Iris pigment epithelial cell (primary cell): ENCODE measurements at places on chromosomes 11 and 22.

DNA sequence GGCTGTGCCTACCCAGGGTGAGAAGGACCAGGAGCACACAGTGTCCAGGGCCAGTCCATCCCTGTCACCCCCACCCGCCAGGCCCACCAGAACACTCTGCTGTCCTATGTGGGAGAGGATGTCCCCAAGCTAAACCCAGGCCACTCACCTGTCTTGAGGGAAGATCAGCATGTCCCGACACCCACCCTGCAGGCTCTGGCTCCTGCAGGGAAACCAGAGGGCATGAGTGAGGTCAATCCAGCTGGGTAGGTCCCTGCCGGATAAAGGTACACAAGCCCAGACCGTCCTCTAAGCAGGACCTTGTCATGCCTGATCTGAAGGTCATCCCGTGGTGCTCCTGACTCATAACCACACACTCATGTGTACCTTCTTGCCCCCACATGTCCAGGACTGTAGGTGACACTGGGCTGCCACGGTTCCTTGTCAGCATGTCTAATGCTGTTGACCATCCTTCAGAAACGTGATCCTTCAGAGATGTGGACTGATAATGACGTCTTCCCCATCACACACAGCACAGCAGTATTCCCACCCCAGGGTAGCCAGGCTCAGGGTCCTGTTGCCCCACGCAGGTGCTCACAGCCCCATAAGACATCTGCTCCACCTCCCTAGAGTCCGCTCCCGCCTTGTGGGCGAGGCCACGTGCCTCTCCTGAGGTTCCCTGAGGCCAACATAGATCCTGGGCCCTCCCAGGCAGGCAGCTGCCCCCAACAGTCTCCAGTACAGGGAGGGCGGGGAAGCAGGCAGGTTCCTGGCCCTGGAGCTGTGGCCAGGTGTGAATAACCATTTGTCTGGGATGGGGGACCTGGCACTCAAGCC is 6.1 kb downstream of the ARVCF start:
- DNase-seq = no peak

DNA sequence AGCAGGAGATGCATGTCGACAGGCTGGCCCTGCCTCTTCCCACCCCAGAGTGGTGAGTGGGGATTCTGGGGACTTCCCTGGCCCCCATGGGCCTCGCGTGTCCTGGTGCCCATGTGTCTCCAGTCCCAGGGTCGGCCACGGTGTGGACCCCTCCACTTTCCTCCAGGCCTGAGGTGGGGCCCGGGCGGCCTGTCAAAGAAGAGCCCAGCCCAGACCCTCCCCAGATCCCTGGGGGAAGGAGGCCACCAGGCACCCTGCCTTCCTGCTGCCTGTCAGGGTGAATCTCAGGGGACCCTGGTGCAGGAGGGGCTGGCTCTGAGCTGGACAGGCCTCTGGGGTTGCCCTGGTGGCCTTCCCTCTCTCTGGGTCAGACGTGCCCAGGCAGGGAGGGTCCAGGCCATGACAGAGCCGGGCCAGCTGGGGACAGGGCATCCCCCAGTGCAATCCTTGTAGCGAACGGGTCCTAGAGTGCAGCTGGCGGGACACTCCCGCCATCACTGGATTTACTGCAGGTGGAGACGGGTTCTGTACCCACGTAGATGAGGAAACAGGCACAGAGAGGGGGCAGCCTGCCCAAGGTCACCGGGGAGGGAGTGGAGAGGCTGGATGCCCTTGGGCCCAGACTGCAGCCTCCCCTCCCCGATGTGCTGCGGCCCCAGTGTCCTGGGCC is 13.5 kb upstream of the MUC6 start:
- DNase-seq = no peak

- no peak for DNase-seq
Measured at GRCh38 chr22:30198152-30198825, 48.3 kb downstream of the LIF start.

- DNase-seq = peak; percentile 73
Measured at GRCh38 chr11:84316866-84317555, 1030.8 kb upstream of the CCDC90B start.

DNA sequence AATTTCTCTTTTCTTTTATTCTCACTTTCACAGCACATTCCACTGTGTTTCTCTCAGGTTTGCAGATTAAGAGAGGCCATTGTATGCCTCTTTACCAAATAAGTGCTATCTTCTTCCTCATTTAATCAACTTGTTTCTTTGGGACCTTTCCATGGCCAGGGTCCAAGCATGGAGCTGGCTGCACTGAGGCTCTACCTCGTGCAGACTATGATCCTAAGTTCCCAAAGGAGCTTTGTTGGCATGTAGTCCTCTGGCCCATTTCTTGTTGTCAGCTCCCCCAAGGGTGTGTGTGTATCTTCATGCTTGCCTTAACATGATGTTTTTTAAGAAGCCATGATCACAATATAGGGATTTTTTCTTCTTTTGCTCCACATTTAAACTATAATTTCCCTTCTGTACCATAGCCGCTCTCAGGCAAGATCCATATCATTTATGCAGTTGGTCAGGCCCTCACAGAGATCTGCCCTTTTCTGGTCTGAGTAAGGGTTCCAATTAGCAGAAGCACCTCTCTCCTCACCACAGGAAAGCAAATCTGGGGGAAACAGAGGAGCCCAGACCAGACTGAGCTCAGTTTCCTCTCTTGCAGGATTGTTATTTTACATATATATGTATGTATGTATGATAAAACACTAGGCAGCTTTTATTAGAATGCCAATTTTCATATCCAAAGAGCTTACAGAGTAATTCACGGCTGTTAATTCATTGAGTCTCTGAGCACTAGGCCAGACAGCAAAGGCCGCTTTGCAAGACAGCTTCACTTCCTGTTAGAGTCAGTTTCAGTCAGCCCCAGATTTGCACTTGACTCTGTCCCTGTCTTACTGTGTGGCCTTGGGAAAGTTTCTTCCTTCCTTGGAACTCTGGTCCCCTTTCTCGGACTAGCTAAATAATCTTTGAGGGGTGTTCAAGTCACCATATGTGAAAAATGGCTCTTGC is 34.3 kb downstream of the CYB5R2 start:
- DNase-seq = no peak

DNA sequence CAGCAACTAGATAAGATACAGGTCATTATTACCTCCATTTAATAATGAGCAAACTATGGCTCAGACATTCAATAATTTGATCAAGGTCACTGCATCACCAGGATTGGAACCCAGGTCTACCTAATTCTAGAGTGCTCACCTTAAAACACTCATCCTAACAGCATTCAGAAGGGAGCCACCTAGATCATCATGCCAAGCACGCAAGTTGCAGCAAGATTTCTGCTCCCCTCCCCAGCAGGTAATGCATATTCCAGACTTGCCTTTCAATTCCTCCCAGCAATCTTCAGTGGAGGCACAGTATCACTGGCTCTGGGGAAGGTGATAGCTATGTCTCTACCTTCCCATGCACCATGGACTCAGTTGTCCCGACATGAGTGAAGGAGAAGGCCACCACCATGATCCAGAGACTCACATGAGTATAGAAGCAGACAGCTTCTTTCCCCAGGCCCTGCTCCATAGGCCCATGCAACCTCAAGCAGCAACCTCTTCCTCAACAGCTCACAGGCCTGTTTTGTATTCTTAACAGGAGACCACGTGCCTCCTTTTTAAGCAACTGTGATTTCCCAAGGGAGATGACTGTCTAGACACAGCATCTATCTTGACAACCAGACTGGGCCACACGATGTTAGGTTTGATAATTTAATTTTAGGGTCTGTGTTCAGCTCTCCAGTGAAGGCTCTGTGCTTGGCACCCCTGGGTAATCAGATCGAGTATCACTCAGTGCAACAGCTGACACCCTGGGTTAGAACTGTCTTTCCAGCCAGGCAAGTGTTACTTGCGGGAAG is 36.4 kb downstream of the RAB30 start:
- DNase-seq = no peak

DNA sequence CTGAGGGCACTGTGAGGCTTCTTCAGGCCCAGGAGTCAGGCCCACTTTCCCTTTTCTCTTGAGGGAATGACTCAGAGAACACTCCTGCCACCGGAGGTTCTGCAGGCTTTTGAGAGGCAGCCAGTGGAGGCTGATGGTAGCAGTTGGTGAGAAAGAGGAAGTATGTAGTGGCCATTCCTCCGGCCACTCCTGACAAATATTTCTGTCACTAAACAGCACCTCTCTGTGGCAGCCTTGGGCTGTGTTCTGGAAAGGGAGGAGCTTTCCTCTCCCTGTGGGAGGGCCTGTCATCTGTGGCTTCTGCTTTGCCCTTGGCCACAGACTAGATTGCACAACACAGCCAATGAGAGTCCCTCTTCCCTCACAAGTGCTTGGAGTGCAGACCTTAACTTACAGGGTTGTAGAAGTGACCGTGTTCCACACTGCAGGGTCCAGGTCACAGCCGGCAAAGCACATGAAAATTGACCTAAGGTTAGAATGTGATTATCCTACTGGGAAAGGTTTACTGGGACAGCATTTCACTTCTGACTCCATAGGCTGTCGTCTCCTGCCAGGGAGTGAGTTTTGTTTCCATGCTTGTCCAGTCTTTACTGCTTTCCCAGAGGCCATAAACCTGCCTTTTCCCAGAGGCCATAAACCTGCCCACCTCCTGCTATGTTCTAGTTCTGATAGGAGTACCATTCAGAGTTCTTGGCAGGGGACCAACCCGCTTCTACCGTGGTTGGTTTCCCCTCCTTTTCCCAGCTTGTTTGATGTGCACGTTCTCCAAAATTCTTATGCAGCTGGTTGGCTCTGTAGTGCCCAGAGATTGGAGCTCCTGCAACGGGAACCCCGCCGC is 33.3 kb downstream of the MARK2 start:
- DNase-seq = peak; percentile 91

DNA sequence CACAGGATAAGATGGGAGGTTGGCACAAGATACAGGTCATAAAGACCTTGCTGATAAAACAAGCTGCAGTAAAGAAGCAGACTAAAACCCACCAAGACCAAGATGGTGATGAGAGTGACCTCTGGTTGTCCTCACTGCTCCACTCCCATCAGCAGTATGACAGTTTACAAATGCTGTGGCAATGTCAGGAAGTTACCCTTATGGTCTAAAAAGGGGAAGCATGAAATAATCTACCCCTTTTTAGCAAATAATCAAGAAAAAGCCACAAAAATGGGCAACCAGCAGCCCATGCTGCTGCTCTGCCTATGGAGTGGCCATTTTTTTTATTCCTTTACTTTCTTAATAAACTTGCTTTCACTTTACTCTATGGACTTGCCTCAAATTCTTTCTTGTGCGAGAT is 8.7 kb upstream of the PIWIL4 start:
- DNase-seq = no peak

- peak; percentile 30 for DNase-seq
Measured at GRCh38 chr11:18987454-18988231, 48.4 kb upstream of the MRGPRX1 start.

DNA sequence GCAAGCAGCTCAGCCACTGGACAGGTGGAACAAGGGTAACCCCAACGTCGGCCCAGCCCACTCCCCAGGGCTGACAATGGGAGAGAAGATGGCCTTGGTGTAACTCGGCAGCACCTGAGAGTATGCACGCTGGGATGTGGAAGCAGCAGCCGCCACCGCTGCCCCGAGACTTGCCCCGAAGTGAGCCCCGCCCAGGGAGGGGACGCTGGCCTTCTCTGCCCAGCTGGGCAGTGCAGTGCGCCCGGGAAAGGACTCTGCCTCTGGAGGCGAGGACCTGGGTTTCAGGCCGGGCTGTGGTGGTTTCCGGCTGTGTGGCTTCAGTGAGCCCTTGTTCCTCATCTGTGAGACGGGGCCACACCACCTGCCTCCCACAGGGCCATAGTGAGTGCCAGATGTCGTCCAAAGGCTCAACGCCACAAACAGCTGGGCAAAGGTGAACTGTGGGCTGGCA is 8.6 kb upstream of the POLDIP3 start:
- DNase-seq = no peak

DNA sequence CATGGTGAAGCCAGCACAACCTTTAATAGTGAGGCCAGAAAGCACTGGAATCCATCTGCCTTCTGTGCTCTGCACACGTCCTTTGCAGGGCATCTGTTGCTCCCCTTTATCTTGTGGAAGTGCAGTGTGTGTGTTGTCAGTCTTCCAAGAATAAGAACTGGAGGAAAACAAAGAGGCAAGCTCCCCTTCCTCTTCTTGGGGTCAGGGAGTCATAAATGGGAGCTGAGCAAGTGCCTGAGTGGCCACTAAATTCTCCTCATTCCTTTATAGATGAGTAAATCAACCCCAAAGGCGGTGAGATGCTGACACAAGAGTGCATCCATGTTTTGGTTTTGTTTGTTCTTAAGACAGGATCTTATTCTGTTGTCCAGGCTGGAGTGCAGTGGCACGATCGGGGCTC is 38.3 kb downstream of the WT1 start:
- DNase-seq = no peak

- peak; percentile 54 for DNase-seq
Measured at GRCh38 chr11:45803971-45804760, 783 bp upstream of the SLC35C1 start.

GRCh38 chr11:36126678-36127077 is 162.5 kb downstream of the COMMD9 start:
- peak; percentile 50 for DNase-seq

DNA sequence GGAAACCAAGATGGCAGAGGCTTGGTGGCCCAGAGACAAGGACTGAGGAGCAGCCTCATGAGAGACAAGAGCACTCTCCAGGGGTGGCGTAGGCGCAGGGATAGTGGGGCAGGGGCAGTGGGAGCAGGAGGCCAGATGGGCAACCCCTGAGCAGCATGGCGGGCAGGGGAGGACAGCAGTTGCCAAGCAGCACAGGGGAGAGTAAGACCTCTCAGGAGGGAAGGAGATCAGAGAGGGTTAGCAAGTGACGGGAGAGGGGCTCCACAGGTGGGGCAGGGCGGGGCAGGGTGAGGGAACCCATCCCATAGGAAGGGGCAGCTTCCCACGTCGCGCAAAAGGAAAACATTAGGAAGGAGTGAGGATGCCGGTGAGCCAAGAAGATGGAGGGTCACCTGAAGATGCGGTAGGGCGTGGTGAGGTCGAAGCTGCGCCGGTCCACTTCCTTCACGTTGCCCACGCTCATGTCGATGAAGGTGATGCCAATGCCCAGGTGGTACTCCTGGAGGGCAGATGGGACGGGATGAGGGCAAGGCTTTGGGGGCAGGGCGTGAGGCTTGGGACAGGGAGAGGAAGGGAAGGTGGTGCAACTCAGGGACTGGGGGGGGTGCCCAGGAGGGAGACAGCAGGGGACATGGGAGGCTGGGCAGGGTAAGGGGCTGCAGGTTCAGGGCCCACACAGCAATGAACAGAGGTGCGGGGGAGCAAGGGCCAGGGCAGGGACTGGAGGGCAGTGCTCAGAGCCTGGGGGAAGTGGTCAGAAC is 35.4 kb upstream of the PDE2A start:
- DNase-seq = no peak

DNA sequence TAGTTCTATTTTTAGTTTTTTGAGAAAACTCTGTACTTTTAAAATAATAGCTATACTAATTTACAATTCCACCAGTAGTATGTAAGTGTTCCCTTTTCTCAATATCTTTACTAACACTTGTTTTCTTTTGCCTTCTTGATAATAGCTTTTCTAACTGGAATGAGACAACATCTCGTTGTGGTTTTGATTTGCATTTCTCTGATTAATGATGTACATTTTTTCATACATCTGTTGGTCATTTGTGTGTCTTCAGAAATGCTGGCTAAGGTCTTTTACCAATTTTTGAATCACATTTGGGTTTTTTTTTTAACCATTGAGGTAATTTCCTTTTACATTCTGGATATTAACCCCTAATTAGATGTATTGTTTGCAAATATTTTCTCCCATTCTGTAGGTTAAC is 258.9 kb downstream of the DYNC2H1 start:
- no peak for DNase-seq

- peak; percentile 52 for DNase-seq
Measured at GRCh38 chr11:86931548-86932258, 23.5 kb downstream of the FZD4 start.

GRCh38 chr11:115606498-115607220 is 102.4 kb upstream of the CADM1 start:
- peak; percentile 9 for DNase-seq

GRCh38 chr22:39212721-39213376 is 31.9 kb downstream of the PDGFB start:
- peak; percentile 64 for DNase-seq

- peak; percentile 83 for DNase-seq
Measured at GRCh38 chr11:12669930-12670329, 4.3 kb upstream of the TEAD1 start.
